Posterior vena cava (tissue), 2 donors: ENCODE measurements at places on chromosomes 5 and 9.

- no peak for DNase-seq
Measured at GRCh38 chr5:75374394-75374814, 37.4 kb downstream of the HMGCR start.

DNA sequence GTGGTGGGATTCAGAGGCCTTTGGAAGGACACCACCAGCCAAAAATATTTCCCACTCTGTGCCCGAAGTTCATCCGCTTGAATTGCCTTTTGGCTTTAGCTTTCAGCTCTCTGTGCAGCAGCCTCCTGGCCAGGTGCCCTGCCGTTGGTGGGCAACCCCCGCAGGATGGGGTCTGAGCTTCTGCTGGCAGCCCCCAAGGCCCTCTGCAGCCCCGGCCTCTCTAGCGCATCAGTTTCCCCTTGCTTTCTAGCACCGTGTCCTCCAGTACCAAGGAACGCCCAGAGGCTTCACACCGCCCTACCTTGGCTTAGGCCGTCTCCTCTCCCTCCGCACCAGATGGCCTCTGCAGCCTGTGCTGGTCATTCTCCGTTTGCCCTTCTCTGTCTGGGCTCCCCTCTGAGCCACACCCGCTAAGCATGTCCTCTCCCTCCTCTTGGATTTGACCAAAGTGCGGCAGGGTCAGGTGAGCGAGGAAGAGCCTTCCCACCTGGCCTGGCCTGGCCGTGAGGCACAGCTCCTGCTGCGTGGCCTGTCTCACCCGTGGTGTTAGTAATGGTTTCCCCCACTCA lies 4.2 kb upstream of the TSC1 start:
- DNase-seq, result no peak

GRCh38 chr5:132506094-132506692 lies 15.6 kb upstream of the IRF1 start:
- no peak for DNase-seq

DNA sequence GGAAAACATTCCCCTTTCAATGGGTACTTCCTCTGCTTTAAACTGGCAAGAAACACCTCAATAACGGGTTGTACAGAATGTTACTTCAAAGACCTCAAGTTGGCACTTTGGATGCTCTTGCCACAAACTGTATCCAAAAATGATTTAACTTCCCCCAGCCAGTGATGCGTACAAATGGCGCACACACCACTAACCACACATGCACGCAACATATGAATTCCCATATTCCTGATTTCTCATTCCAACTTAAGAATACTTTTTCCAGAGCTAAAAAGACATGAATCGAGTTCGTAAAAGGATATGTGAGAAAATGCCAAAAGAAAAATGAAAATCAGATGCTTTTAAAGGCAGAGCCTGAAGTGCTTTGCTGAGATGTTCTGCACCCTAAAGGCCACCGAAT lies 388.0 kb upstream of the PIK3R1 start:
- DNase-seq, result no peak
